ENCODE measurements at places on chromosomes 5 and 9. TPM values are rescaled to one million over a fixed set of nuclear protein-coding genes. Genes with fewer than 3 reads are reported as not detected.
A peak's percentile ranks its signal among the peaks of the same experiment; 100 is the strongest.

DNA sequence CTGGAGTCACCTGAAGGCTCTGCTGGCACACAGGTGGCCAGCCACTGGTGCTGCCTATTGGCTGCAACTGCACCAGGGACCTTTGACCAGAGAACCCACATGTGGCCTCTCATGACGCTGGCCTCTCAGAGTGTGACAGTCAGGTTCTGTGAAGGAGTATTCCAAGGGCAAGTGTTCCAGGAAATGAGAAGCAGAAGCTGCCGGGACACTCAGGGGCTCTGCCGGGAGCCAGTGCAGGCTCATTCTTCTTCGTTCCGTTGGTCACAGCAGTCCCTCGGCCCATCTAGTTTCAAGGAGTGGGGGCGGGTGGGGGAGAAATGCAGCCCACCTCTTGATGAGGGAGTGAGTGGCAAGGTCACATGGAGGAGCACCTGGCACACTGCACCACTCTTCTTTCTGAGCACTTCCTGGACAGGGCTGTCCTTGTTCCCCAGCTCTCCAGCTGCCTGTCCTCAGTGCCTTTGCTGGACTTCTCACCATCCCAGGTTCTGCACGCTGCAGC, 237.5 kb downstream of the GADD45G start:
- no peak for DNase-seq

GRCh38 chr5:94217216-94217615, 401.2 kb downstream of the KIAA0825 start:
- DNase-seq, result no peak

CDH9 gene
- not detected for polyA plus RNA-seq

- no peak for DNase-seq
These were observed 96.3 kb downstream of the ARSB start for GRCh38 chr5:78888580-78889368.

GRCh38 chr9:114307899-114308267, 15.0 kb upstream of the ORM1 start:
- DNase-seq, result no peak

GPX3 gene
- polyA plus RNA-seq, result 1.2 TPM

DNA sequence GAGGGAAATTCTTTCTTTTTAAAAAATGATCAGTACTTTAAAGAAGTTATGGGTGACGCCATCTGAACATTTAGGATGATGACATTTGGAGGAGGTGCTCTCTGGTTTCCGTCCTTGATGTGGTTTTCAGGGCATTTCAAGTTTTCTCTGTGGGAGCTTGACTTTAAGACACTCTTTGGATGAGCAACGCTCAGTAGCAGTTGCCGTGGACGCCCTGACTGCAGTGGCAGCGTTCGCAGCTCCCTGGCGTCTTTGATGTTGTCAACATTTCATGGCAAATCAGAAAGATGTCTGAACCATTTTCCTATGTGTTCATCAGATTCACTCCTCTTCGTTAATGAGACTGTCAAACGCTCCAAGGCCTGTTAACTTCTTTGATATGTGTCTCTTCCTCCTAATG, 86.1 kb downstream of the ZNF354C start:
- DNase-seq, result peak; percentile 37

DNA sequence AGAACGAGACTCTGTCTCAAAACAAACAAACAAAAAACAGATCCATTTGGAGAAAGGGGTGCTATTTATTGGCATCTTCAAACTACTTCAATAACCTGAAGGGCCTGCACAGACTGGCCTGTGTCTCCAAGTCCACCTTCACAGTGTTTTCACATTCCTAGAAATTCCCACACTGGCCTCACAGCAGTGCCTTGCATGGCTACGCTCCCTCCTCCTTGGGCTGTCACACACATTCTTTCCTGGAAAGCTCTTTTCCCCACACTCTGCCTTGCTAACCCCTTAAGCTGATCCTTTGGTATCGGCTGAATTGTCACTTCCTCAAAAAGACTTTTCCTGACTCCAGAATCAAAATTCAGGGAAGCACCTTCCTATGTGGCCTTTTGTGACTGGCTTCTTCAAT, 19.8 kb downstream of the FAM151B start:
- no peak for DNase-seq

IL13 gene
- polyA plus RNA-seq, result not detected

DNA sequence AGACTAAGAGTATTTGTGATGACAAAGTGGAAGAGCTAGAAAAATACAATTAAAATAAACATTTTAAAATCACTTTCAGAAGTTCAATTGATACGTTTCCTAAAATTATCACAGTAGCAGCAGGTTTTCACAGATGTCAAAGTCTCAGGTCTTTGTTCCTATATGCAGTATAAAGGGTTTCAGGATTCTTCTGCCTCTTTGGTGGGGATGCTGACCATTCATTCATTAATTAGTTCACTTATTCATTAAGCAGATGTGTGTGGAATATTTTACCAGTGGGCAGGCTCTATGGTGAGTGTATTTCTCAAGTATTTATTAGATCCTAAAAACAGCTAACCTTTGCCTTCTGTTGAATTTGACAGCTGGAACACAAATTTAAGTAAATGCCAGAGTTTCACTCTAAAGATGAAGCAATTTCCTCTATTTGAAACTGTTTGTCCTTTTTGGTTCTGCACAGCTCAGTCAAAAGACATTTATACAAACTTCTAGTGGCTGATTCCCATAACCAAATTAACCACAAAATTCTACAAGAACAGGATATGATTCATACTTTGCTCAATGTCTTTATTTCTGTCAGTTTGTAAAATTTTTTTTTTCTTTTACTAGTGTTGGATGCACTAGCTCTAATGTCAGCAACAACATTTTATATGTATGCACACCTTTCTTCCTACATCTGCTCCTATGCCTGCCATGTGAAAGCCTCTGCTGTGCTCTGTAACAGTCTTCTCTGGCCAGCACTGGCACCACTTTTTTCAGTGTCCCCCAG, 75.9 kb upstream of the PRR16 start:
- DNase-seq, result no peak

GRCh38 chr9:96241391-96241809, 60.6 kb downstream of the HSD17B3 start:
- no peak for DNase-seq

DNA sequence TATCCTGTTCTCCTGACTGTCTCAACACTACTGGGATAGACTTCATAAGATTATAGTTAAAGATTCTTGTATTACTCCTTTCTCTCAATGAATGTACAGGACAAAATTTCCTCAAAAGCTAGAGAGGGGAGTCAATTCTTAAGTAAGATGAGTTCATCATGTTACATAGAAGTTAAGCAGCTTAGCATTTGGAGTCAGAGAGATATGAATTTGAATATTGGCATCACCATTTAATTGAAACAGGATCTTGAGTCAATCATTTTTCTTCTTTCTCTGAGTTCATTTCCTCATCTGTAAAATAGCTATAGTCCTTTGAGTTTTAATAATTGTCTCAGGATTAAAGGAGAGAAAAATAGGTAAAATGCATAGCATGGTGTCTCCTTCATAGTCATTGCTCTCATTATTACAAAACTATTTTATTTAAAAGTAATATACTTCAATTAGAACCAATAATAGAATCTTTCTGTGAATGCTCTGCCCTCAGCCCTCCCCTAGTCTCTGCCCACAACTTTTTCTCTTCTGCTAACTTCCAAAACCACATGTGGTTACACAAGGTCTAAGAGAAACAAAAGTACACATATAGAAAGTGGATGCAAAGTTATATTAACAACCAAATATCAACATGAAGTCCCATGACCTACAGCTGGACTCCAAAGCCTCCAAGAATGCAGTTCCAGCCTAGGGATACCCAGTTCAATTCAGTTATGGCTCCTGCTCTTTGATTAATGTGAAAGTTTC, 265.6 kb downstream of the TLE1 start:
- DNase-seq, result no peak

DNA sequence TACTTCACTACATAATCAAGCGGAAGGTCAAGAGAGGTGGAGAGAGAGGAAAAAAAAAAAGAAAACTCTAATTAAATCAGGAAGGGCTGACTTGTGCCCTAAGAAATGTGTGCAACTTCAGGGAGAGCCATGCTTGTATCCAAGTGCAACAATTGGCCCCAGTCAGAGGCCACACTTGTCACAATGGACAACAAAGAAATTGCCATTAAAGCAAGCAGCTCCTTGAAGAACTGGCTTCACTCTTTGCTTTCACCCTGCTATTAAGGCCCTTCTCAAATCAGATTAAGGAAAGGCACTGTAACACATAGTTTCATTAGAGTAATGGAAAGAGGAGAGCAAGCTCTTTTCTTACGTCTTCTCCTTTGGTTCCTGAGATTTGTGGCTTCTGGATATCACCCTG, 480.9 kb upstream of the WWC1 start:
- DNase-seq, result no peak

- no peak for DNase-seq
These were observed 80.7 kb downstream of the ANKRD55 start for GRCh38 chr5:56152437-56152836.

DNA sequence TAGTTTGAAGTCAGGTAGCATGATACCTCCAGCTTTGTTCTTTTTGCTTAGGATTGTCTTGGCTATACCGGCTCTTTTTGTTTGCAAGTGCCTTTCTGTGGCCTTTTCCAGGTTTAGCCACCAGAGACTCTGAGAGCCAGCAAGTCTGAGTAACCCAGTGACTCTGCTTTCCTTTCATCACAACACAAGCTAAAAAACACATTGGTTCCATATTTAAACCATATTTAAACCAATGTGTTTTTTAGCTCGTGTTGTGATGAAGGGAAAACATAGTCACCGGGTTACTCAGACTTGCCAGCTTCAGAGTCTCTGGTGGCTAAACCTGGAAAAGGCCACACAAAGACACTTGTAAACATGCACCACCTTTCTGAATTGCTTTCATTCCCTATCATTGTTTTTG, 493.3 kb downstream of the NTRK2 start:
- DNase-seq, result no peak

NXNL2 gene
- not detected for polyA plus RNA-seq

GLDC gene
- not detected for polyA plus RNA-seq

- no peak for DNase-seq
These were observed 123.6 kb downstream of the SEMA6A start for GRCh38 chr5:116451066-116451465.

GRCh38 chr5:38660194-38660668, 103.8 kb upstream of the LIFR start:
- no peak for DNase-seq

CDC37L1 gene
- polyA plus RNA-seq, result 21.2 TPM

DNA sequence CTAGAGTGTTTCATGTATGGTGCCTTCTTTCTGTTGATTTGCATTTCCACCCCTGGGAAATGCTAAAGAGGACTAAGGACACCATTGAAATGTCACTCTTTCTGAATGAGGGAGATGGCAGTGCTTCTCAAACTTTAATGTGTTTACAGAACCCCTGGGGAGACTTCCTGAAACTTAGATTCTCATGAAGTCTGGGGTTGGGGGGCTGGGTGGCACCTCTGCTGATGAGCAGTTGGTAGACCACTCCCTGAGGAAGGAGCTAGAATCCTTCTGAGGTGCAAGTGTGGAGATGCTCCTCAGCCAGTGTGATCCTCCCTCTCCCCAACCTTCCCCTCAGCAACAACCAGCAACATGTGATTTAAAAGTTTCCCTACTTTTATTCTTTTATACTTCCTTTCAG, 546.8 kb downstream of the LRRC70 start:
- DNase-seq, result no peak

DNA sequence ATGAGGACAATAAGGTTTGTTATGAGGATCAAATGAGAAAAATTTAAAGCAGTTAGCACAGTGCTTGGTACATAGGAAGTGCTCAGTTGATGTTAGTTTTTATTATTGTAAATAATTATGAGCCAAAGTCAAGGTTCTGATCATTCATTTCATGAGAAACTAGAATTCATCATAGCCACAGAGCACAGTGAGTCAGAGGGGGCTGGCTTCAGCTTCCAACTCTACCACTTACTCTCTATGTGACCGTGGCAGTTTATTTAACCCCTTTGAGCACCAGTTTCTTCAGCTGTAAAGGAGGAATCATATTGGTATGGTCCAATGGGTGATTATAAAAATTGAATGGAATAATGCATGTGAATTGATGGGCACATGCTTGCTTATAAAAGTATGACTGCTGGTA, 39.4 kb downstream of the KLHL3 start:
- no peak for DNase-seq

DNA sequence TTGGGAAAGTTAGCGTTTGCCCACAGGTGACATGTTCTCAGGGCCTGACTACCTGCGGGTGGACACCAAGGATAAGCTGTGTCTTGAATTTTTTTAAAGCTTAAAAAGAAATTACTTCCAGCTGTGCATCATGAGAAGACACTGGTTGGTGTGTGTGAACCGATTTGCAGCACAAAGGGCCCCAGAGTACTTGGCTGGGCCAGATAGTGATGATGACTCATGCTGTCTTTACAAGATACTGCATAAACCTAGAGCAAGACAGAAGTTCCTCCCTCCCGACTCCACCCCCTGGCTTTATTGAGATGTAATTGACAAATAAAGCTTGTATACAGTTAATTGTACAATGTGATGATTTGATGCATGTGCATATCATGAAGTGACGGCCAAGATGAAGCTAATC, 212.8 kb downstream of the NXNL2 start:
- DNase-seq, result no peak

GRCh38 chr9:31807574-31808256, 576.7 kb upstream of the ACO1 start:
- DNase-seq, result no peak

TEX48 gene
- polyA plus RNA-seq, result not detected

NELFB gene
- 36.5 TPM for polyA plus RNA-seq

DNA sequence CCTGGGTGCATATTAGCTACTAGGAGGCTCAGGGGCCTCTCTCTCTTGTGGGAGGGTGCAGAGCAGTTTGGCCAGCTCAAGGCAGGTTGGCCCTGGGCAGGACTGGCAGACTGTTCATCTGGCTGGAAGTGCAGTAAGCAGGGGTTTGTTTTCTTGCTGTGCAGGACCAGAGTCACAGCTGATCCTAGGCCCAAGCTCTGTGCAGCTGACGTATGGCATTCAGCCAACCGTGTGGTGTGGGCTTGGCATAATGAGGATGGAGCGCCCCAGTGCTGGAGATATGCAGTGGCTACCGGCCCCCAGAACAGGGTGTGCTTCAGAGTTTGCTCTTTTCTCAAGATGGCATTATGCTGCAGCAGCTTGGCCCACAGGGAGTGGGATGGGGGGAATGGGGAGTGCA, 31.0 kb upstream of the PHF24 start:
- no peak for DNase-seq

GRCh38 chr9:109052416-109052815, 39.1 kb upstream of the CTNNAL1 start:
- DNase-seq, result no peak

DNA sequence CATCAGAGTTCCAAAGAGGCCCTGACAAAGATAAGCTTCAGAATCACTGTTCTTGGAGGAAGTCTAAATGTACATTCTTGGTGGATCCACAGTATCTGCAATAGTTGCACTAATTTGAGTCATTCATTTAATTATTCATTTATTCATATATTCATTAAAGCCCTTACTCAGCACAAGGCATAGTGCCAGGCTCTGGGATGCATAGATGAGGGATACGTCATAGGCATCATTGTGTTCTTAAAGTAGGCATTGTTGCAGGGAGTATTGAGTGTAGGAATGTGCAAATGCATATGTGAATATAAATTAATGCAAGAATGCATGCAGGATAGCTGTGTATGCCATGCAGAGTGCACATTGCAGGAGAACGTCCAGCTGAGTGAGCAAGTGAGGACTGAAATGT, 100.7 kb downstream of the DRD1 start:
- no peak for DNase-seq
